ENCODE measurements at places on chromosomes 3 and 15.

DNA sequence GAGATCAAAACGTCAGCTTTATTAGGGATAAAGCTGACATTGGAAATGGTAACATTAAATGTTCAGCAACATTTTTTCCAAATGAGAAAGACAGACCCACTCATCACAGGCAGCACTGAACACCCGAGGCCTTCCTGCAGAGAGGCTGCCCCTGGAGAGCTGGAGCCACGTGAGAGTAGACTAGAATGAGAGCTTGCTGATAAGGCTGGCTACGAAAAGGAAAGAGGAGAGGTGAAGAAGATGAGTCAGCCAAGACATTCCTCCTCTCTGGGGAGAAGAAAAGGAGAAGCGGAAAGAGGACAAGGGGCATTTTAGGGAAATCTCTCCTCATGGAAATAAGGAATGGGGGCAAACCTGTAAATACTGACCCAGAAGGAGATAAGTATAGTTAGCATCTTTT, 7.3 kb downstream of the CYP19A1 start:
- peaks cover 7% of the 10 kb centered on the region for H3K4me1 ChIP-seq
- DNase-seq: peak; percentile 55
- no peaks in the 10 kb centered on the region for H3K36me3 ChIP-seq
- no peak overlapping the region for H3K4me3 ChIP-seq

GRCh38 chr3:151750181-151750580, 16.5 kb downstream of the AADACL2 start:
- no peak overlapping the region for H3K27ac ChIP-seq
- H3K36me3 ChIP-seq: no peaks in the 10 kb centered on the region
- no peak overlapping the region for H3K4me3 ChIP-seq
- no peak for DNase-seq
- no peaks in the 10 kb centered on the region for H3K27me3 ChIP-seq
- H3K4me1 ChIP-seq: no peaks in the 10 kb centered on the region

GRCh38 chr15:78461171-78461888, 23.3 kb downstream of the IREB2 start:
- no peak overlapping the region for H3K4me3 ChIP-seq
- H3K27ac ChIP-seq: no peak overlapping the region
- peaks cover 4% of the 10 kb centered on the region for H3K4me1 ChIP-seq

- no peak overlapping the region for H3K27ac ChIP-seq
- H3K4me3 ChIP-seq: no peak overlapping the region
- H3K27me3 ChIP-seq: peaks cover 22% of the 10 kb centered on the region
- peaks cover 5% of the 10 kb centered on the region for H3K4me1 ChIP-seq
- no peaks in the 10 kb centered on the region for H3K36me3 ChIP-seq
Measured at GRCh38 chr3:72597756-72598195, 250.5 kb downstream of the SHQ1 start.

All from astrocyte (in vitro differentiated cells and primary cell).